ENCODE measurements at places on chromosomes 2 and 18. TPM values are rescaled to one million over a fixed set of nuclear protein-coding genes. Genes with fewer than 3 reads are reported as not detected.

Gene FKBP7
- total RNA-seq = 4.4 TPM

Gene DSC1
- total RNA-seq = not detected

Gene POLR1B
- total RNA-seq = 22.8 TPM

Gene SCLY
- 9.6 TPM for total RNA-seq

Gene GALNT1
- 52.3 TPM for total RNA-seq

Gene CPS1
- total RNA-seq = 2.3 TPM

Gene NEB
- 7,790 TPM for total RNA-seq

Gene INPP4A
- 13.3 TPM for total RNA-seq

Gene DYSF
- 109 TPM for total RNA-seq

Gene DSC2
- total RNA-seq = 1.3 TPM

Gene EPB41L3
- total RNA-seq = 6.5 TPM

Data from psoas muscle (tissue), 8 donors.